ENCODE measurements at places on chromosomes 2 and 18.

- peak; percentile 45 for DNase-seq
These were observed 61.3 kb upstream of the RAPGEF4 start for GRCh38 chr2:172674034-172674967.

- DNase-seq = no peak
These were observed 100.1 kb upstream of the MAP2 start for GRCh38 chr2:209323738-209324137.

DNA sequence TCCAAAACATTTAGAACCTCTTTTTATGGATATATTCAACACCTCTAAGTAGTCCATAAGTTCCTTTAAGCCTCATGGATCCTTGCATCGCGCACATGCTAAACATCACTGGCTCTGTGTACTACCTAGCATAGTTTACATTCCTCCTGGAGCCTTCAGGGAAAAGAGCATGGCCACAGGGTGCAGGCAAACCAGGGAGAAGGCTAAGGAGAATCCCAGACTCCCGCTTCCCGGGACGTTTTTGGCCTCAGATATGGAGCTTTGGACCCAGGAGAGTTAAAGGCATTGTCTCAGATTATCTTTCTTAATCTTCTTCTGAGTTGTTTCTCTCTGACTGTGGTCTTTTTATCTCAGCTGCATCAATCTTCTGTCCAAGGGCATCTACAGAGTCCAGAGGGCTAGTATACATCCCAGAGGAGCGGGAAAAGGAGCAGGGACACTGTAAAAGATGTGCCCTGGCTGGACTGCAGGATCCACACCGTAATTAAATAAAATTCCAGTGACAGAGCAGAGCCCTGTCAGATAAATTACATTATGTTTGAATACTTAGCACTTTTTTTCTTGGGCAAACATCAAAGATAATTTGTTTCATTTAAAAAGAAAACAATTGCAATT is 36.9 kb downstream of the RIT2 start:
- no peak for DNase-seq

- no peak for DNase-seq
These were observed 291.2 kb downstream of the NEDD4L start for GRCh38 chr18:58335223-58335622.

GRCh38 chr18:59918320-59918755 is 18.5 kb downstream of the PMAIP1 start:
- DNase-seq = peak; percentile 48

DNA sequence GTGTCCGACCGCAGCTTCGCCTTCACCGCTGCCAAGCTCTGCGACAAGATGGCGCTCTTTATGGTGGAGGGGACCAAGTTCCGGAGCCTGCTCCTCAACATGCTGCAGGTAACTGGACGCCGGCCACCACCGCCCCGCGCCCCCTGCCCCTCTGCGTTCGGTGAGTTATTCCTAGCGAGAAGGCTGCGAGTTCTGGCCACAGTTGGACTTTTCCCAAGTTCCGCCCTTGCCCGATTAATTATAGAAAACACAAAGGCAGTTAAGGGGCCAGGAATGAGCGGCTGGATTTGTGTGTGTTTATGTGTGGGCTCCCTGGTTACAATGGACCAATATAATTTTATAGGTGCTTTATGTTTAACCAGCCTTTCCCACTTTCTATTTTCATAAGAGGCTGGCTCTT is 189.2 kb downstream of the SMAD7 start:
- no peak for DNase-seq

GRCh38 chr2:106096299-106097037 is 97.6 kb downstream of the UXS1 start:
- no peak for DNase-seq

- no peak for DNase-seq
These were observed 1080.7 kb upstream of the CHAC2 start for GRCh38 chr2:52686935-52687334.

DNA sequence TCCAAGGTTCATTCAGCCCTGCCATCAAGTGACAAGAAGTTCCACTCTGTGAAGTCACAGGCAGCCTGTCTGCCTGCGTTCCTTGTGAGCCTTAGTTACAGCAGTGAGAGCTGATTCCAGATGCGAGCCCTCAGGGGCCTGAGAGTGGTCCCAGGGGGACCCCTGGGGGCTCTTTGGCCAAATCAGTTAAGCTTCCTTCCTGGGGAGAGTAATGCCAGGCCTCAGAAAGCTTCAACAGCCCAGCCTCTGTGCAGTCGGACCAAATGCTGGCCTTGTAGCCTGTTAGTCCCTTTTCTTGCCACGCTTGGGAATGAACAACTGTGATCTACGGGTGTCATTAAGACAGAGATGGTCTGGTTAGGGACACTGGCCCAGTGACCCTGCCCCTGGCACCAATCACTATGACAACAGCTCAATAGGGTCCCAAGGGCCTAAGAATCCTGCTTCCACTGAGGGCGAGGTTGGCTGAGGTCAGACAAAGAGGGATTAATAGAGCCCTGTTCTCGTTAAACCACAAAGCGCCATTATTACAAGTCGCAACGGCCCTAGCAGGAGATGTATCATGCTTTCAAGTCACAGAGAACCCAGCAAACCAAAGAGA is 50.9 kb downstream of the HS1BP3 start:
- DNase-seq = no peak

GRCh38 chr2:165185633-165186032 is 18.2 kb downstream of the SCN3A start:
- DNase-seq = no peak

DNA sequence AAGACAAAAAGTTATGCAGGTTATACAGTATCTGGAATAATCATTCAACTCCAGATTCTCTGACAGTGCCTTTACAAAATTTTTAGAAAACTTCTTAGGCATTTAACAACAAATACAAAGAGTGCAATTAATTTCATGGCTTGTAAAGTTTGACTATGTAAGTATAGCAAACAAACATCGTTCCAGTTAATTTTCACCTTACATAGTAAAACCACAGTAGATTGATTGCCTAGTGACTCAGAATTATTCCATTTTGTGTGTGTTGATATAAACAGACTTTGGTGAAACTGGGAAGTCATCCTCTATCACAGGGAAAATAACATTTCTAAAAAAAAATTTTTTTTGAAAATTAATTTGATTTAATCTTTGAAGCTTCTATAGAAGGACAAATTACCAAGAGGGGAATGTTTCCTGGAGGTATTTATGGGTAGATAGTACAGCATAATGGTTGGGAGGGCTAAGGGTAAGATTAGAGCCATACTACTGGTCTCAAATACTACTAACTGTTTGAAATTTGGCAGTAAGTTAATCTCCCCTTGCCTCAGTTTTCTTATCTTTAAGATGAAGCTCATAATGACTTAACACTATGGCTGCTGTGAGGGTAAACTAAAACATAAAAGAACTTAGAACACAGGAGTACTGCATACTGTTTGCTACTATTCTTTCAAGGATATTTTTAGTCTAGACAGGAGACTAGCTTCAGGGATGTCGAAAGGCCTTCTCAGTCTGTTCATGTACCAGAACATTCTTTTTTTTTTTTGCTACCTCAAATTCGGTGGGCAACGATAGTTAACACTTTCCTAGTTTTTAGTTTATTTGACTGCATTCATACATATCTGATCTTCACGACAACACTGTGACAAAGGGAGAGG is 19.6 kb downstream of the NDUFAF7 start:
- no peak for DNase-seq

GRCh38 chr18:32968248-32968647 is 195.4 kb upstream of the KLHL14 start:
- DNase-seq = peak; percentile 59

- DNase-seq = no peak
These were observed 122.0 kb upstream of the RNU4ATAC start for GRCh38 chr2:121408641-121409040.

DNA sequence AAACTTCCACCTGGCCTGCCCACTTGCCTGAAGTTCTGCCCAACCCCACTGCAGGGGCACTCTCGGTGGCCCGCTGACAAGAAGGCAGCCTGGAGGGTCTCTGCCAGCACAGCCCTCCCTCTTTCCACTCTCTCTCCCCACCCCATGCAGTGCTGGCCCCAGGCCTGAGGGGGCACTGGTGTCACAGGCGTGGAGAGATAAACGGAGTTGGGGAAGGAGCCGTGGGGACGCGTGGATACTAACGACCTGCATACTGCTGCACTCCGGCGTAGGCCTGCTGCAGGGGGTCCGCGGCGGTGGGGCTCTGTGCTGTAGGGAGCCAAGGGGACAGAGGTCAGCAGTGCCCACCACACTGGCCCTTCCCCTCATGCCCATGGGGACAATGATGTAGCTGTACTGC is 299.3 kb downstream of the CELF4 start:
- DNase-seq = no peak

GRCh38 chr18:73407506-73407905 is 539.7 kb upstream of the NETO1 start:
- no peak for DNase-seq

GRCh38 chr2:1976728-1977416 is 232.6 kb upstream of the PXDN start:
- DNase-seq = no peak

GRCh38 chr2:120238728-120239487 is 13.7 kb upstream of the RALB start:
- DNase-seq = peak; percentile 86

DNA sequence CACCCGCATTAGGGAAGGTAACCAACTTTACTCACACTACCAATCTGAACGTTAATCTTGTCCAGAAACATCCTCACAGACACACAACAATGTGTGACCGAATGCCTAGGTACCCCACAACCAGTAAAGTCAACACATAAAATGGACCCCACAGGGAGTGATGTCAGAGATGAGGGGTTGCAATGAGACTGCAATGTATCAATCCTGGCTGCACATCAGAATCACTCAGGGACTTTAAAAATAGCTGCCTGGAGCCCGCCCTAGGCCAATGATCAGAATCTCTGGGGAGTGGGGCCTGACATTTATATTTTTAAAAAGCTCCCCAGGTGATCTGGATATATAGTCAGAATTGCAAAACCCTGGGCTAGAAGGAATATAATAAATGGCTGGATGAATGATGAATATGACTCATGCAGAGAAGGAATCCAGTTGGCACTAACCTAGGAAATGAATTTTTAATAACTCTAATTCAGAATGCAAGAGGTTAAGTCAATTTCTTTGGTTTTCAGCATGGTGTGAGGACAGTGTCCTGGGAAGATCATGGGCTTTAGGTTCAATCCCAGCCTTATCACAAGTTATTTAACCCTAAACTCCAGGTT is 92.8 kb downstream of the COLEC12 start:
- no peak for DNase-seq

DNA sequence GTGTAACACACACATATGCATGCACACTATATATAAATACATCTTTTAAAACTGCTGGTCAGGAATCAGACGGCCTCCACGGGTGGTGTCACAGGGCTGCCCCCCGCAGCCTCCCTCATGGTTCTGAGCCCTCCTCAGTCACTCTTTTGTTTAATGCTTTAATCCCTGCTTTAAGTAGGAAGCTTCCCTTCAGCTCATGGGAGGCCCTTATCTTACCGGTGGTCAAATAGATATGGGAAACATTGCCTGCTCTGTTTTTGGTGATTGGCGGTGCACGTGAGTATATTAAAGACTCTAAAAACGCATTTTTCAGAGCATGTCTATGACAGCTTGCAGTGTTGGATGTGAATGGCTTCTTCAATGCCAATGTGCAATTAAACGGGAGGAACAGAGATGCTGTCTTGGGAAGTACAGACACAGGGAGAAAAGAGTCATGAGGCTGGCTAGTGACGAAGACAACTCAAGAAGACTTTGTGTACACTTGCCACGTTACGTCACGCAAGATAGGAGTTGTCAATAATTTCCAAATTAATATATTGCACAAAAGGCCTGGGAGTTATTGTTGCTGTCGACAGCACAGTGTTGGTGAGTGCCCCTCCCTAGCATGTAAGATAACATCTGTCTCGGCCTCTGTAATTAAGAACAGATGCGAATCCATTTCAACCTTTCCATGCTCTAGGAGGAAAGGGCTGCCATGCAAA is 23.3 kb downstream of the GNLY start:
- DNase-seq = no peak

DNA sequence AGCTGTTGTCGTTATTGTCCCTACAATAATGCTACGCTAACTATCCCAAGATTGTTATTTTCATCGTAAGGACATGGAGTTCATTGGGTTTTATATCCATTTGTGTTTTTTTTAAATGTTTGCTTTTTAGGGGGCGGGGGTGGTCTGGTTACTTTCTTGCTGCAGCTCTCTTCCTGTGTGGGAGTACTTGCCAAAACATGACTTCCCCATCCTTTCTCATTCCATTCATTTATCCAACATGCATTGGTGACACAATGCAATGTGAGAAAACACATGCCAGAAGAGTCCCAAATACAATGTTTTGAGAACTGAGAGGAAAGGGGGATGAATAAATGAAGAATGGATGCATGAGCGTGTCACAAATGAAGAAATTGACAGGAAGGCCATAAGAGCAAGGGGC is 55.9 kb downstream of the E2F6 start:
- peak; percentile 82 for DNase-seq

DNA sequence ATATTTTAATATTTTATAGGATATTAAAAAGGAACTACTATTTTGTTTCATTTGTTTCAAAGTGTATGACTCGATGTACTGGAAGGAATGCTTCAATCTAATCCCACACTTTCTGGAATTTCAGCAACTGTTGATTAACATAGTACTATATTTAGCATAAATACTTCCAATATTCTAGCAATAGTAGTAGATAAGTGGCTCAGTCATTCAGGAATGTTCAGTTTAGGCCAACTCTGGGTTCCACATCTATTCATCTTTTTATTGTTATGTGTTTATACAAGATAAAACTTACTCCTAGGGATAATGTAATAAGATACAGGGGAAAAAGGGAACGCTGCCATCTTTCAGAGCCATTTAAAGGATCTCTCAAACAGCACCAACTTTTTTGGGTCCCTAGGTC is 22.3 kb upstream of the ORC2 start:
- DNase-seq = no peak

DNA sequence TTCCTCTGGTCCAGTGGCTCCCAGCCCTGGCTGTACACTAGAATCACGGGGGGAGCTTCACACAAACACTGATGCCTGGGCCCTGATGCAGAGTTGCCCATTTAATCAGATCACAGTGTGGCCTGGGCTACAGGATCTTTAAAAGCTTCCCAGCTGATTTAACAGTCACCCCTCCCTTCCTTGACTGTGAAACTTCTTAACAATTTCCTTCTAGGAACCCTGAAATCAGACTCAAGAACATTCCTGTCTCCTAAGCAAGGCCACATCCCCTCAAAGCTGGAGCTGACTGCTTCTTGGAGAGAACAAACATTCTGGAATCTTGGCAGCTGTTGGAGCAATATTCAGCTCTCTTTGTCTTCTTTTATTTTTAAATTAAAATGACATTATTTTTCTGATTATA is 88.7 kb downstream of the ADD2 start:
- DNase-seq = no peak
